ENCODE measurements at places on chromosomes 3 and 15.

DNA sequence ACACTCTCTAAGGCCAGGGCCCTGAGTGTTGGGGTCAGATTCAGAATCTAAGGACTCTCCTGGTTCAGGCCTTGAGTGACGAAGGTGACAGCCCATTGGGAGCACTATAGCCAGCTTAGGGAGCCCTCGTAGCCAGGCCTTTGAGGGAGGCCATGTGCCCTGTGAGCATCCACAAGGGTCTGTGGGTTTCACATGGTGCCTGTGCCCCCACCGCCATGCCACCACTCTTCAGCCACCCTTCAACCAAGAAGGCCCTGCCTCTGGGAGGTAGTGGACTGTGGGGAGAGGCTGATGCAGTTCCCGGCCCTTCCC is 37.5 kb downstream of the TSPAN3 start:
- DNase-seq, result peak; percentile 50

DNA sequence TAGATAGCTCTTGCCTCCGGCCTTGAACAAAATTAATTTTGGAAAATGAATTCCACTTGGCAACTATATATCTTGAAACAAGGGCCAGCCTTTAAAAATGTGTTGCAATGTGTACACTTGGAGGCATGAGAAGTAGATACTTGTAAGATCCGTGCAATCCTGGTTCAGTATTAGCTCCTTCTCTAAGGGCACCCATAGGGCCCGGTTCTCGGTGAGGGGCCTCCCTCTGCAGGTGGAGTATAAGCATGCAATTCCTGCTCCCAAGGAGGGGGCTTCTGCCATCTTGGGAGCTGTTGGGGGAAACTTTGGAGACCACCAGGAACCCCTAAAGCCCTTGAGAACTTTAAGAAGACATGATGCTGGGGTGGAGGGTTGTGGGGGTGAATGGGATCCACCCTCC is 388.7 kb upstream of the RGMA start:
- DNase-seq, result no peak

GRCh38 chr3:119944091-119944490 is 150.2 kb downstream of the GSK3B start:
- DNase-seq, result no peak

GRCh38 chr3:156477323-156477722 is 77.6 kb downstream of the SSR3 start:
- DNase-seq, result no peak

DNA sequence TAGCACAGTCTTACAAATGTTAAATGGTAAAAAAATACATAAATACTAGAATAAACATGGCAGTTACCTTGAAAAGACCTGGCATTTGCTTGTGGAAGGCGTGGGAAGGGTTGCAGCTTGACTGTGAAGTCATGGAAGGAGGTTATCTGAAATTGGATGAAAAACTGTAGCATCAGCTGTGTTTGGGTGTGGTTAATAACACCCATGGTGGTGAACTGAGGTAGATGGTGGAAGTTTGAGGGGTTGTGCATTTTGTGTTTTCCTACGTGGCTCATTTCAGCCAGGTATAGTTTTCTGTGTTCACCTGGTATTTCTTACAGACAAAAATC is 46.5 kb downstream of the PSMD6 start:
- no peak for DNase-seq

DNA sequence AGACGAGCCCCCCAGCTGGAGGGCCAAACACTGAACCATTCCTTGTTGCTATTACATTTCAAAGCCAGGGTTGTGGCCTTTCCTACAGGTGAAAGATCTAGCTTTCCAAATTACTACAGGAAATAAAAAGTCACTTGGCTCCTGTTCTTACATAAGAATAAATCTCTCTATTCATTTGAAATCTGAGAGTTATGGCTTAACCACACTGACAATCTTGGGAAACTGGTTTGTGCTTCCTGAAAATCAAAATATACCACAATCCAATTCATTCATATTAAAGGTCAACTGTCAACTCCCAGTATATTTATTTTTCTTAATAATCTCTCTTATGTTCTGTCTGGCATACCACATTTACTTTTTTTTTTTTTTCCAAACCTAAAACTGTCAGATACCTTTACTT is 103.7 kb upstream of the LMOD3 start:
- no peak for DNase-seq

DNA sequence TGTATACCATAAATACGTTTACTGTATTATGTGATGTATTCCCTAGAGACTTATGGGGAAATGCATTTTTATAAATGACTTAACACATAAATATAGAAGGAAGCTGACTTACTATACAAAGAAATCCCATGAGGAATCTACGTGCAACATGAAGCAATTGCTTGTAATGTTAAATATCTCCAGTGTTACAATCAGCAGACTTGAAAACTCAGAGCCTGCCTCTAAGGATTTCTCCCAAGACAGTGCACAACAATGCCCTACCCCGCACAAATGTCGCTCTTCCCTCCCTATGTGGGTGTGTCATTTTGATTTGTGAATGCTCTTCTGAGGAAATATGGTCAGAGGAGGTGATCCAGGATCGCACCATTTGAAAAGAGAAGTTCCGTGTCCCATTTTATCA is 629.0 kb downstream of the NR2F2 start:
- no peak for DNase-seq

- DNase-seq, result no peak
Observed at GRCh38 chr15:52162260-52162659, 28.9 kb downstream of the GNB5 start.

GRCh38 chr3:23863060-23863459 is 53.7 kb downstream of the NKIRAS1 start:
- no peak for DNase-seq

GRCh38 chr15:101008158-101009139 is 89.3 kb downstream of the LRRK1 start:
- peak; percentile 82 for DNase-seq

- no peak for DNase-seq
Observed at GRCh38 chr15:29534378-29534777, 264.8 kb upstream of the NSMCE3 start.

DNA sequence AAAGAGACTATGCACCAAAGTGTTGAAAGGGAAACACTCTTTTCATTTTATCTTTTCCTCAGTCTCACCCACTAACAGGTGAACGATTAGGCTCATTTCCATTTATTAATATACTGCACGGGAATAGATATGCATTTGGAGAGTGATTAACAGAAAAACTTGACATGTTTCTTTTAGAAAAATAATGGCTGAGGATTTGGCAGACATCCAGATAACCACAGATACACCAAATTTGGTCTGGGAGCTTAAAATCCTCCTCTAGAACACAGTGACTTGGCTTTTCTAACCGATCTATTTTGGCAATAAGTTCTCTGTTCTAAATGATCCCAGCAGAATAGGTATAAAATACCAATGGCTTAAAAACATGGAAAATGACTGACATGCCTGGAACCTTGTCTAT is 459.3 kb upstream of the SGO1 start:
- no peak for DNase-seq

- no peak for DNase-seq
Observed at GRCh38 chr3:161559177-161559998, 62.8 kb downstream of the OTOL1 start.

DNA sequence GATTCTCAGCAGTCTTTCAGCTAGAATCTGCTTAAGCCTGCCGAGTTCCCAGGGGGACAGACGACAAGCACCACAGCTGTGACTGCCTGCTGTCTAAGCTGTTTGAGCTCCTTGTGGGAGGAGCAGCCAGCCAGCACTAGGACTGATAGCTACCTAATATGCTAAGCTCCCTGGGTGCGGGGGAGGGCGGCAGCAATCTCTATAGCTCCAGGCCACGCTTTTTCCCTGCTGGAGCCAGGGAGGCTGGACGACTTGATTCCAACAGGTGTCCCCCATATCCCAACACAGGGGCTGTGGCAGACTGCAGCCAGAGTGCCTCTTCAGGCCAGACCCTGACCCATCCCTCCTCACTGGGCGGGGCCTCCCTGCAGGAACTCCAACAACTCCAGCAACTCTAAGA is 134.1 kb upstream of the ARPP21 start:
- DNase-seq, result no peak

DNA sequence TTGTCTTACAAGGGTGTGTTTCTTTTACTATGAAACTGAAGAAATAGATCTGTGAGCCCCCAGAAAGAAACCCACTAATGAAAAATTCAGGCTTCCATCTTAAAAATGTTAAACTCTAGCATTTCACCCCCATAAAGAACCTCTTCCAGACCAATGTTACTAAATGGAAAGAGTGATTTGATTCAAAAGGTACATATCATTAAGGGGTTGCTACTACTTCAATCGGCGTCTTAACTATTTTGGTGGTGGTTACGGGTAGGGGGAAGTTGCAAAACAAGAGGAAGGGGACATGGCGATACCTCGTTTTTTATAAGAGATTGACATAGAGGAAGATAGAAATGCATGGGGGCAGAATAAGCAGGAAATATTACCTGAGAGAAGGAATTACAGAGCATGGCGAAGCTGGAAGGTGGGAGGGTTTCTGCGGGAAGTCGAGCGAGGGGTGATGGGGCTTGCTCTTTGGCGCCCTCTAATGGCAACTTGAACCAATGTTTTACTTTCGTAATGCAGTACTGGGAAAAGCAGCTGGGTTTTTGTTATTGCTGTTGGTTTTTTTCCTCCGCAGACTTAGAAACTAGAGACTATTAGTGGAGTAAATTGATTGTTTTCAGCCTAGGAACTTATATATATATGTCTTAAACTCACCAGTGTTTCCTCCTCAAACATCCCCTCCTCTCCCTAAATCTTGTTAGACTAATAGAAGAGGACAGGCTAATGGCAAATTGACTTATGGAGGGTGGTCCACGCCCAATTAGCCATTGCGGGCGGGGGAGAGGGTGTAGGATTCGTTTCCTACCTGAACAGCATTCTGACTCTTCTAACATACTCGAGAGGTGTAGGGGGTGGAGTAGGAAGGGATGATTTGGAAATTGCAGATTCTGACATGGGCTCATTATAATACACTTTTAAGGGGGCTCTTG is 11.3 kb upstream of the SOX2 start:
- no peak for DNase-seq

GRCh38 chr3:136336329-136337100 is 86.4 kb downstream of the PCCB start:
- no peak for DNase-seq

DNA sequence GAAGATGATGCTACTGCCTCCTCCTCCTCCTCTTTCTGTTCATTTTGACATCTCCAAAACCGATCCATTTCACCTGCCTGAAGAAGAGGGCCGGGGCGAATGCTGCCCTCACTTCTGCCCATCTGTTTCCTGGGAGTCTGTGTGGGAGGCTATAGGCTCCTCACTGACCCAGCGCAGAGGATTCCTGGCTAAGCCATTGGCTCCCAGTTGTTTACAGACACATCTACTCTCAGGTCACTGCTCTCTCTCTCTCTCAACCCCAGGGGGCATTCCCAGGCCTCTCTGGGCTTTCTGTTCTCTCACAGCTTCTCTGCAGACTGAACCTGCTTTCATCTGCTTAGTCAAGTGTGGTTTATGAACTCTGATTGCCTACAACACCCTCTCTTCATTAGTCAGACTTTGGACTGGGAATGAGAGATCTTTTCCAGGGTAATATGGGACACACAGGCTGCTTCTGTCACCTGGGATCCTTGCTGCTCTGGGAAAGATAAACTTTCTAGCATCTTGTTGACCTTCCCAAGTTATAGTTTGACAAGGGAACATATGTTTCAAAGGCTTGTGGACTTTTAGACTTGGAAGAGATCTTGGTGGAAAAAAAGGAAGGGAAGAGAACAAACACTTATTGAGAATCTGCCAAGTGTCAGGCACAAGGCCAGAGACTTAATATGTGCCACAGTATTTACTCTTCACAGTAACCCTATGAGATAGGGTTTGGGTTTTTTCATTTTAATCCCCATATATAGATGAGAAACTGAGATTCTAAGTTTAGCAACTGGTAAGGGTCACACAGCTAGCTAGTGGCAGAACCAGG is 30.2 kb upstream of the USP3 start:
- no peak for DNase-seq

DNA sequence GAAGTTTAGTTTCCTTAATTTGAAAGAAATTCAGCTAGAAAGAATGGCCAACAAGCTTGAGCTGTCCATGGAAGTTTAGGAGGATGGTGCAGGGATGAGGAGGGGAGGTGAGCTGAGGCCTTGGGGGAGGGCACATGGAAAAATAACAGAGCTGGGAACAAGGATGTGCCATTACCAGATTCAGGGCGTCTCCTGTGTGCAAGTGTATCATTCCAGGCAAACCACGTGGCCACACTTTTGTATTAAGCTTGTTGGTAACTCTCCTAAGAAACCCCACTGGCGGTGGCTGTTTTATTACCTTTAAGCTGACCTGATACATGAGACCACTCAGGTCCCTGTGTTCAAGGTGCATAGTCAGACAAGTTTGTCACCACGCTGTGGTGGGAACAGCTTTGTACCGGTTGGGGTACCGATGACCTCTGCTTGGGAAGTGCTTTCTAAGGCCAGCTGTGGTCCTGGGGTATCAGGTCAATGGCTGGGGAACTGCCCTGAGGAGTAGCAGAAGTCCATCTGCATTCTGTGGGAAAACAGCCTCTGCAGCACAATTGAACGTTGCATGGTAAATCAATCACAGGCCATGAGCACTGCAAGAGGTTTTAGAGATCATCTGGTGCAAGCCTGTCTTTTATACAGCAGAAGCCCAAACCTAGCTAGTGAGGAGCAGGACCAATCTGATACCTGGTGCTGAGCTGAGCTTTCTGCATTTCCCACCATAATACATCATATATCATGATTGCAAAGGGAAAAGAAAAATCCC is 235.5 kb downstream of the THSD4 start:
- no peak for DNase-seq

DNA sequence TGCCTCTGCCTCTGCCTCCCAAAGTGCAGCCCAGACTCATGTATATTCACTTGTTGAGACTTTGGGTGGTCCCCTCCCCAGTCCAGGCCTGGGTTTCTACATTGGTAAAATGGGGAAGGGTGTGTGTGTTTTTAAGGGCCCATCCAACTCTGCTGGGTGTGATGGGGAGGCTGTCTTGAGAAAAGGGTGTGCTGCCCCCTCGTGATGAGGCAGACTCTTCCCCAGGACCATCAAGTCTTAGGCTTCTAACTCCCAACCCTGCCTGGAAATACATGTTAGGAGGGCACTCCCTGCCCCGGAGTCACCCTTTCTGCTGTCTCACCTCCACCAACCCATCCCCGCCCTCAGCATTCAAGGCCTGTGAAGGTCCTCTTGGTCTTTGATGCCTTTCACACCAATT is 4.4 kb upstream of the PTPN23 start:
- DNase-seq, result no peak

DNA sequence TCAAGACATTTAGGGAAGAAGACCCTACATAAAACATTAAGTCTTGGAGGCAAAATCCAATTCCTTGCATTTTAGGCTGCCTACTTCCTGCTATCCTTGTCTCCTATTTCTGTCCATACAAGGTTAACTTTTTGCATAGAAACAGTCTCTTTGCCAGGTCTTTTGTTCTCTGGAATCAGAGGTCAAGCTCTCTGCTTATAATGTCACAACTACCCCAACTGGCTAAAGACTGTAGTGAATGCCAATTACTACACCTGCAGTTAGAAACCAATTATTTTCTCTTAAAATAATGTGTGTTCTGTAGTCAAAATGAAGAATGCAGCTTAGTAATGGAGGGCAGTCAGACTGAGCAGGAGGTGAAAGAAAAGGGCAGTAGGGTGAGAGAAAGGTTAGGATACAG is 856.2 kb downstream of the TUSC7 start:
- DNase-seq, result no peak

- DNase-seq, result no peak
Observed at GRCh38 chr3:114362815-114363214, 69.0 kb downstream of the TIGIT start.

All from right atrium auricular region (tissue), 2 donors.